Kasumi-1 (cell line): ENCODE measurements at places on chromosomes 5 and 9.

- no peak for DNase-seq
These were observed 142.4 kb downstream of the ELAVL2 start for GRCh38 chr9:23683611-23684061.

DNA sequence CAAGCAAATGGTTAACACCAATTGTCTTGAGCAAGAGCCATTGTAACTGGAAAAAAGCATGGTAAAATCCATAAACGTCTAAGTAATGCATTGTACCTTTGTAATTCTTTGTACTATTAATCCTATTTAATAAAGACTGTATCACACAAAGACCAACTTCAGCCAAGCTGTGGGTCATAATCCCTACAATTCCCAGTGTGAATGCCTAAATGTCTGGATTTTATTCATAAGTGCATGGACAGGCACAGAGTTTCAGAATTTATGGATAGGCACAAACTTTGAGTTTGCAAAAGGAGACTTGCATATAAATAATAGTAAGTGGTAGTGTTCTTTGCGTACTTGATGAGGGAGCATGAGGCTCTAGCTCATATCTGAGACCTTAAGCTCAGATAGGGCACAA lies 1280.2 kb upstream of the WWC1 start:
- no peak for DNase-seq

GRCh38 chr9:137190315-137190856 lies 1.9 kb downstream of the SSNA1 start:
- DNase-seq: no peak

GRCh38 chr9:27125030-27125429 lies 16.0 kb downstream of the TEK start:
- no peak for DNase-seq

DNA sequence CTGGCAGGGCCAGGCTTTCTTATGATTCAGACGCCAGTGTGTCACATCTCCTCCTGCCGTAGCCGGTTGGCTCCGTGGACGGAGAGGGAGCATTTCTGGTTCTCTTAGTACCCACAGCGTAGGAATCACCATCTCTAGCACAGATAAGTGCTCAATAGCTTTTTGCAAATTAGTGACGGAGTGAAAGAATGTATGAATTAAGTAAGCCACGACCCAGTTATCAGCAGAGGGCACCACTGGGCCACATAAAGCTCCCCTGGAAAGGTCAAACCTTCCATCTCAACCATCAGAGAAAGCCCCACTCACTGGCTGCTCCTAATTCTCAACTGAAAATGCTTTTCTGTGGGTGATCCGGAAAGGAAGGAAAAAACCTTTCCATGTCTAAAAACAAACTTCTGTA lies 317.0 kb upstream of the ADCY2 start:
- peak; percentile 30 for DNase-seq

GRCh38 chr5:53123702-53124101 lies 14.1 kb upstream of the MOCS2 start:
- DNase-seq: peak; percentile 58

DNA sequence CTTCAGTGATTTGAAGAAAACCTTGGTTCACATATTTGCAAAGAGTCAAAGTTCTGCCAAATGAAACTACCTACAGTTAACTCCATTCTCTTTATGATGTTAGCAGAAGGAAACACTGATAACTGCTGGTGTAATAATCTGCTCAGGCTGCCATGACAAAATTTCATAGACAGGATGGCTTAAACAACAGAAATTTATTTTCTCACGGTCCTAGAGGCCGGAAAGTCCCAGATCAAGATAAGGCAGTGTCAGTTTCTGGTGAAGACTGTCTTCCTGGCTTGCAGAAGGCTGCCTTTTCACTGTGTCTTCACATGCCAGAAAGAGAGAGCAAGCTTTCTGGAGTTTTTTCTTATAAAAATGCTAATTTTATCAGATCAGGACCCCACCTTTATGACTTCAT lies 102.4 kb upstream of the PARP8 start:
- no peak for DNase-seq

DNA sequence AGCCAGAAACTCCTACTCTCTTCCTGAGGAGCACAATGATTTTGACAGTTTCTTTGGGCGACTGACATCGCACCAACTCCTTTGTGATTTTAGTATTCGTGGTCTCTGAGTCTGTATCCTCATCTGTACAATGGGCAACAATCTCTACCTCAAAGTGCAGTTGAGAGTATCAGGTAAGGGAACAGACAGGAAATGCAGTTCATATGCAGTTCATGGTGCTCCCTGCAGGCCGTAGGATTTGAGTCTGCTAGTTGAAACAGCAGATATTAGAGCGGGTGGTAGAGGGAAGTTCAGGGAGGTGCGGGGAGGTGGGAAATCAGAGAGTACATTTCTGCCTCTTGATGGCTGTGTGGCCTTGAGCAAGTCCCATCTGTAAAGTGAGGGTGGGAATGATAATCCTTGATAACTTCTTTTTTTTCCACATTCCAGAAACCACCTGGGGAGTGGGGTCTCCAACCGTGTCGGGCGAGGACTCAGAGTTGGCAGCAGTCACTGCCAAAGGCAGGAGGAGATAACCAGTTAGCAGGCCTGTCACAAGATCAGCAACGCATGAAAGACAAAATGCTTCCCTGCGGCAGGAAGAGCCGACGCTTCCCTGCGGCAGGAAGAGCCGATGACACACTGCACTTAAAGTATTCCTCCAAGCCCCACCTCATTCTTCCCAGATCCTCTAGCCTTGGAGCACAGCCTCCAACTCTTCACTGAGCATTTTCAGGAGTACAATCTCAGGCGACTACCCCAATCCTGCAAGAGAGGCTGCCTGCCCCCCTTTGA lies 6.0 kb upstream of the NEK6 start:
- no peak for DNase-seq

DNA sequence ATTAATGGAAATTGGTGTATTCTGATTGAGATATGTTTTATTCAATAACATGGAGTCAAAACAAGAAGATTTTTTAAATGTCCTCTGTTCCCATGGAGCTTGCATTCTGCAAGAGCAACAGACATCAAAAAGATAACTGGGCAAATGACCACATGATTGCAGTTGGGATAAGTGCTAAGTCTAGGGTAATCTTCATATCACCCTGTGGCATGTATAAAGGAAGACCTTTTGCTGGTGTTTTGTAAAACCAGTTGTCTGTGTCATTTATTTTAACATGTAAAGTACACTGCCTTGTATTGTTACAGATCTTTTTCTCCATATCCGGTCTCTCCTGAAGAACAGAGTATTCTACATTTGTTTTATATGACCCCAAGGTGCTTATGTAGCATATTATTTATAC lies 44.0 kb downstream of the PTCD2 start:
- DNase-seq: no peak

GRCh38 chr5:112289465-112289864 lies 129.6 kb downstream of the EPB41L4A start:
- no peak for DNase-seq

- DNase-seq: no peak
These were observed 2174.1 kb upstream of the WWC1 start for GRCh38 chr5:166117072-166118066.

GRCh38 chr9:85246541-85246940 lies 495.2 kb downstream of the AGTPBP1 start:
- no peak for DNase-seq

DNA sequence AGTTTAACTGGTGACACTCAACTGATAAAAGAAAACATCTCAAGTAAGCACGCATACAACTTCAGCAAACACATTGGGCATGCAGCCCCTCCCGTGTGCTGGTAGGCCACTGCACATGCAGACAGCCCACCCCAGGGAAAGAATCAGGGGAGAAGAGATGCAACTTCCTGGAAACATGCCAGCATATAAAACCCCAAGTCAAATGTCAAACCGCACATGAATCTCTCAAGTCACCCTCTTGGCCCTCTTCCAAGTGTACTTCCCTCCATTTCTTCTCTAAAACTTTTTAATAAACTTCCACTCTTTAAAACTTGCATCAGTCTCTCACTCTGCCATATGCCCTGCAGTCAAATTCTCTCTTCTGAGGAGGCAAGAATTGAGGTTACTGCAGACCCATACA lies 732.7 kb downstream of the SEMA5A start:
- no peak for DNase-seq

DNA sequence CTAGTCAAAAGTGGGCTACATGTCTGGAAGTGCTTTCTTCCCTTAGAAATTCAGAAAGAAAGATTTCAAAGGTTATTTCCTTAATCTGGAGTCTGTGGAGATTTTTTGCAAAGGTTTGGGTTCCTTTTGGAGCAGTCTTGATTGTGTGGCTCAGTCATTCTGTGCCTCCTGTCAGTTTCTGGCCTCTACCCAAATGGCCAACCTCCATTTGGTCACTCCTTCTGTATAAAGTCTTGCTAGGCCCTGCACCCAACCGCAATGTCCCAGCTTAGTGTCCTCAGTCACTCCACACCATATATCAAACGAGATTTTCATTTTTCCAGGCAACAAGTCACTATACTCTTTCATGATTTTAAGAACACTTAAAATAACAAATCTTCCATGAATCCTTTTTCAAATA lies 199.6 kb downstream of the NTRK2 start:
- no peak for DNase-seq
